ENCODE measurements at places on chromosomes 3 and 15.

DNA sequence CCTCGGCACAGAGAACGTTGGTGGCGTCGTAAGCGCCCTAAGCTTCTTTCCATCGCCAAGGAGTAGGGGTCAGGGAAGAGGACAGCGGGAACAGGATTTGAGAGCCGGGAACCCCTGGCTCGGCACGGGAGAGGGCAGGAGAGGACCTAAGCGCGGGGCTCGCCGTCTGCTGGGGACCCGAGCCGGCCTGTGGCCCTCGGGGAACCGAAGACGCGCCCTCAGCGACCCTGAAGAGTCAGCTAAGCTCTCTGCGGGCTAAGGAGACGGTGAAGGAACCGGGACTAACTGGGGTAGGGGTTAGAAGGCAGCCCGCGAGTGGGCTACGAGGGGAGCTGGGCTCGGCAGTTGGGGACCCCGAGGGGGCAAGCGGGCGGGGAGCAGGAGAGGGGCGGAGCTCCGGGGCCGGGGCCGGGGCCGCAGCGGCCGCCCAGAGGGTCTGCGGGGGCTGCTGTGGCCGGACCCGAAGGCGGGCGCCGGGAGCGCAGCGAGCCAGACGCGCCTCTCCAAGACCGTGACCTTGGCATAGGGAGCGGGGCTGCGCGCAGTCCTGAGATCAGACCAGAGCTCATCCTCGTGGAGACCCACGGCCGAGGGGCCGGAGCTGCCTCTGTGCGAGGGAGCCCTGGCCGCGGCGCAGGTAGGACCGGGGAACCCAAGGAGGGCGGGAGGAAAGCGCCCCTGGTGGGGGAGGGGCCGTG is 574 bp downstream of the CASR start:
- DNase-seq = no peak

GRCh38 chr3:35677797-35678196 is 38.5 kb downstream of the ARPP21 start:
- no peak for DNase-seq

DNA sequence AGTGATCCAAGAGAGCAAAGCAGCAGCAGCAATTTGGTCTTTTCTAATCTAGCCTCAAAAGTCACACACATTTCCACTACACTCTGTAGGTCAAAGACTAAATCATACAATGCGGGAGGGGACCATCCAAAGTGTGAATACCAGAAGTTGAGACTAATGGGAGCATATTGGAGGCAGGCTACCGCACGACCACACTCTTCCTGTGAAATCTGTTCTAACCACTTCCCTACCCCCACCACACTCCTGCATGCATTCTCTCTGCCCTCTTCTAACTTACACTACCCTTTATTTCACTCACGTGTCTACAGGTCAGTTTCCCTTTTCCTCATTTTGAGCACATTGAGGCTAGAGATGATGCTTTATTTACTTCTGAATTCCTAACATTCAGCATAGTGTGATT is 23.7 kb upstream of the PRTG start:
- no peak for DNase-seq

GRCh38 chr3:50078622-50079021 is 10.1 kb upstream of the RBM5 start:
- no peak for DNase-seq

DNA sequence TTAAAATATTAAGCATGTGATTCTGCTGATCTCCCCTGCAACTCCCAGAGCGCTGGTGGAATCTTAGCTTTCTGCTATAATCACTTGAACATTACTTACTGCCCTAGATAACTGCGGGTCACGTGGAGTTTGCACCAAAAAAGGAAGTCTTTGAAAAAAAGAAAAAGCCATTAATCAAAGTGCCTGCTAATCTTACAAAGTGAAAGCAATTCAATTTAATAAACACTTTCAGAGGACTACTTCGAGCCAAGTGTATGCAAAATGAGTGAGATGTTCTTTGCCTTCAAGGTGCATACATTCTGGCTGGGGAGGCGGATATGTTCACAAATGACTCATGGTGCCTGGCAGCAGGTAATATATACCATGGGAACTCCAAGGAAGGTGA is 109.9 kb upstream of the GAP43 start:
- no peak for DNase-seq

DNA sequence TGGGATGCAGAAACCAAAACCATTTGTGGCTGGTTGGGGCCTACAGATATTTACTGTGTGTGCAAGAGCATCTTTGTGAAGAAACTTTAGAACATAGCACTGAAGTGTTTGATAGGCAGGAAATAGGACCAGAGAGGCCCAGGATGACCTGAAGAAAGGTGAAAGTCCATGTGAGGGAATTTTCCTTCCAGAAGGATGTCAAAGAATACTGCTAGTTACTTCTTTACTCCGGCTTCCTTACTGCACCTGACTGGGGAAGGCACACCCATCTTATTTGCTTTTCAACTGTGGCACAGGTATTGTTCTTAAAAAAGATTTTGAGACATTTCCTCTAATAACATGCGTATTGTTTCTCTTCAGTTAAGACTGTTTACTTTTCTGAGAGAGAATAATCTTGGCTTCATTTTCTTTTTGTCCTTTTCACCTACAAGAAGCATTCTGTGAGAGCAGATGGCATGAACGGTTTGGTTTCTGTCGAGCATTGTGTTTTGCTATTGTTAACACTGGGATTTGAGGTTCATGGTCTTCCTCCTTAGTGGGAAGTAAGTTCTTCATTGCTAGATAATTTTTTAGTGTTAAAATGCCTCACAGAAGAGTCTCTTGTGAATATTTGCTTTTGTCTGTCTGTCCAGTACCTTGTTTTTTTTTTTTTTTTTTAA is 71.5 kb downstream of the SLCO3A1 start:
- no peak for DNase-seq

- no peak for DNase-seq
Observed at GRCh38 chr3:126100634-126101301, 16.8 kb upstream of the SLC41A3 start.

DNA sequence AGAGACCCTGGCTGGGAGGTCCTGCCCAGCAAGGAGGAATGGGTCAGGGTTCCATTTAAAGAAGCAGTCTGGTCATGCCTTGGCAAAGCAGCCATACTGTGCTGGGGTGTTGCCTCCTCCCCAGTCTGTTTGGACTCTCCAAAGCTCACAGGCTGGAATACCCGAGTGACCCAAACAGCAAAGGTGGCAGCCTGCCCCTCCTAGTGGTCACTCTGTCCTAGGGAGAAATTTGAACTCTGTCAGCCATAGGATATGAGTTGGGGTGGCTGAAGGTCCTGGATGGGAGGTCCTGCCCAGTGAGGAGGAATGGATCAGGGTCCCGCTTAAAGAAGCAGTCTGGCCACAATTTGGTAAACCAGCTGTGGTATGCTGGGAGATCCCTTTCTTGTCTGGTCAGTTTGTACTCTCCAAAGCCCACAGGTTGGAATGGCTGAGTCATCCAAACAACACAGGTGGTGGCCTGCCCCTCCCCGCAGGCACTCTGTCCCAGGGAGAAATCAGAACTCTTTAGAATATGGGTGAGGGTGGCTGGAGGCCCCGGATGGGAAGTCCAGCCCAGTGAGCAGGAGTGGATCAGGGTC is 45.0 kb downstream of the CCR1 start:
- DNase-seq = no peak

- no peak for DNase-seq
Observed at GRCh38 chr15:95454403-95455262, 875.9 kb upstream of the NR2F2 start.

- DNase-seq = no peak
Observed at GRCh38 chr3:197795200-197795599, 4.1 kb downstream of the LRCH3 start.

- no peak for DNase-seq
Observed at GRCh38 chr15:33150971-33151370, 43.5 kb downstream of the FMN1 start.

GRCh38 chr3:52062505-52062904 is 6.1 kb upstream of the DUSP7 start:
- no peak for DNase-seq

DNA sequence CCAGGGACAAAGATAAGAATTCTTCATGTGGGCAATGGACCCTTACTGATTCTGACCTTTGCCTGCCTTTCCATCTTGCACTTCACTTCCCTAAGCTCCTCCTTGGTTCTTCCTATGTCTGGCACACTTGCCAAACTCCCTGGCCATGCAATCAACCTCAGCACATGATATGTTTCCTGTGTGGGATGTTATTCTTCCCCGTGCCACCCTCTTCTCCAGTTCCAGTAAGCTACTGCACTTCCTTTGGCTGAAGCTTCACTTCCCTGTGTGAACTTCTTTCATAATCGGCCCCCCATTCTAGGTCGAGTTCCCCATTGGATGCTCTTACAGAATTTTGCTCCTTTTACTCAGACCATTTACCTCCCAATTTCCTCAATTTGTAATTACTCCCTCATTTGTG is 10.7 kb upstream of the TASOR start:
- no peak for DNase-seq

GRCh38 chr15:88834211-88834812 is 31.1 kb downstream of the ACAN start:
- DNase-seq = peak; percentile 28

- no peak for DNase-seq
Observed at GRCh38 chr3:101117980-101118379, 124.8 kb upstream of the ABI3BP start.

DNA sequence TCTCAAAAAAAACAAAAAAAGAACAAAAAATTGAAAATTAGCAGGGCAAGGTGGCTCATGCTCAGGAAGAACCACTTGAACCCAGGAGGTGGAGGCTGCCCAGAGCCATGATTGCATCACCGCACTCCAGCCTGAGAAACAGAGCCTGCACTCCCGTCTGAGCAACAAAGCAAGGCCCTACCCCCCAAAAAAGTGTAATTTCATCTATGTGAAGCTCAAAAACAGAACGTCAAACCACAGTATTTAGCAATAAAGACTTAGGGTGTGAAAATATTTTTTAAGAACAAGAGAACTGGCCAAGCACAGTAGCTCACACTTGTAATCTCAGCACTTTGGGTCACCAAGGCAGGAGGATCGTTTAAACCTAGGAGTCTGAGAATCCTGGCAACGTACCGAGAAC is 38.2 kb downstream of the STAG1 start:
- no peak for DNase-seq

DNA sequence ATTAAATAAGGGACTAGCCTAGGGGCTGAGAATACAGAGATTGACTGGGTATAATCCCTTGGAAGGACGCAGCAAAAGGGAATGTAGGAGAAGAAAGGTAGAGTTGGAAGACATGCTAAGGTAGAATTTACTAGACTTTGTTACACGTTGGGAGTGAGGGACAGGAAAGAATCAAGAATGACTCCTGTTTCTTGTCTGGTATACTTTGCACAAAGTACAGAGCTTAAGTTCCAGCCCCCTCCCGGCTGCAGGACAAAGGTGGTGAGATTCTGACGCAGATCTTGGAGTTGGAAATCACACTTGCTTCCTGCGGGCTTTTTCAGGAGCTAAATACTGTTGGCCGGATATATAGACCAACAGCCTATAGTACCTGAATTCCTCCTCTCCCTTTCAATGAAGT is 895 bp downstream of the HYKK start:
- DNase-seq = no peak

DNA sequence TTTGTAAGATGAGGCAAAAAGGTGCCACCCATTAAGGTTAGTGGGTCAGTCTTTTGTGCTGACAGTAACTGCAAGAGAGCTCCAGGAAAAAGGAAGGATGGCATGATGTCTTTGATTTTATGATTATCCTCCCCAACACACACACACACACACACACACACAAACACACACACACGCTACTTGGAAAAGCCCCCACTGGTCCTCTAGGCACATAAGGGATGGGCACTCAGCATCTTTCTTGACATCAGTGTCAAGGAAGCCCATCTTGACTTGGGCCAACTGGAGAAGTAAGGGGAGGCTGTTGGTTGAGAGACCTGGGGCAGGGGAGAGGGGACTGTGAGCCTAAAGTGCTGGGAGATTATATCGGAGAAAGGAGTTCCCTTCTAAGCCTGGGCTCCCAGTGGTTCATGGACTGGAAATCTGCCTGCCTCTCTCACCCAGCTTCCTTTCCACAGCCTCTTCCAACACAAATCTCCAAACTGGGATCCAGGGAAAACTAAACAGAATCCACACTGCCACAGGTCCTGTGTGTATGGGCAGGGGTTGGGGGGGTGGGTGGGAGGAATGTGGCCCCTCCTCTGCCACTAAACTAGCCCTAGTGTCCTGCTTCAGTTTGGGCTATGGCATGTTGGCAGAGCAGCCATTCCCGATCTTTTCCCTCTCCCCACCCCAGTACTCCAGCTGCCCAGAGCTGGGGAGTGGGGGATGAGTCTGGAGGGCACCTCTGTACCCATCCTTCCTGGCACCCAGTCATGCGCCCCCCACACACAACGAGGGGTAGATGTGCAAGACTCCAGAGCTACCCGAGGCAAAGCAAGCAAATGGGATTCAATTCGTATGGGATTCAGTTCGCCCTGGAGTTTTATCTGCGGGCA is 1.6 kb downstream of the AMOTL2 start:
- no peak for DNase-seq

DNA sequence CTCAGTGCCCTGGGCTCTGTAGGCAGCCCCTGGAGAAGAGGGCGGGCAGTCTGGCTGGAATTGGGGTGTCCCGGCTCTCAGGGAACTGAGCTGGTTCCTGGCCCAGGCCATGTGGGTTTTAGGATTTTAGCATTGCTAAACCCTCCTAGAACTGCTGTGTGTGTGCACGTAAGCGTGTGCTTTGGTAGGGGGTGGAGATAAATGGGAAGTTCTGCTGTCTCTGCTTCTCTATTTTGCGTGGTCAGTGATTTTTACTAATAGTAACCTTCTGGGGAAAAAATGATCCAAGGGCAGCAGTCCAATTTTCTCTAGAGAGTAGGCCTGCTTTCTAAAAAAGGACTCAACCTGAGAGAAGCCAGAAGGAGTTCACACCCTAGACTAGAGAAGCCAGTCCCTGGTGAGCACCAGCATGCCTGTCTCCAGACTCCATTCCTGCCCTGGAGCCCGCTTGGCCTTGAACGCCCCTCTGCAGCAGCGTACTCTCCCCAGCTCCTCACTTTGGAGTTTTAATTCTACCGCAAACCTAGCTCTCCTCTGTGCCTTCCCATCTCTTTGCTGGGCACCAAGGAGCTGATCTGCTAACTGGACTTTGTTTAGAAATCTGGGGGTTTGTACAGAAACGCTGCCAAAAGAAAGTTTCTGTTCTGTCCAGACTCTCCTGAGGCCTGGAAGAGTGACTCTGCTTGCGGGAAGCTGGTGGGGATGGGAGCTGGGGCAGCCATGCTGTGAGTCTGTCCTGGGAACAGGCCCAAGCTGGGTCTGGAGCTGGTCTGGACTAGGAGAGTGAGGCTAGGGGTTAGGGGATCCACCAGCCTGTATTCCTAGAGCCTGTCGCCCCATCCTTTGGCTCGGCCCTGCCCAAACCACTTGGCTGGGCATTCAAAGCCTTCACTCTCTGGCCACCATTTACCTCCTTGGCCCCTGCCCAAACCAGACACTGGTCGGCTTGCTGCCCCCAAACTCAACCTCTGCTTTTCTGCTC is 19.7 kb downstream of the CORO2B start:
- DNase-seq = no peak

- DNase-seq = no peak
Observed at GRCh38 chr15:57251308-57251707, 125.0 kb upstream of the CGNL1 start.

DNA sequence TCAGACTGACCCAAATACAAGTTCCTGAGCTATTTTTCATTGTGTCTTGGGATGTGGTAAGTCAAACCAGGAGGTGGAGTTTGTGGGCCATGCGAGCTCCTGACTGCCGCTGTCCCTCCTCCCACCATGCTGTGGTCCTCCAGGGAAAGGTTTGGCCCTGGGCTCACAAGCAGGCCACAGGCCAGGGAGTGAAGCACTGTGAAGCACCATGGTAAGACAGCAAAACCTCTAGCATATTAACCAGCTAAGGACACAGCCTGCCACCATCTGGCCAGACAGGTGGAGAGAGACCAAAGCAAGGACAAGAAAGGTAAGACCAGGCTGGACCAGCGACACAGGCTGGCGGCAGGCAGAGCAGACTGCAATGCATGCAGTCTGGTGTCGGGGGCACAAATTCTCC is 15.3 kb downstream of the RAB43 start:
- no peak for DNase-seq

GRCh38 chr3:177051411-177051810 is 145.9 kb downstream of the TBL1XR1 start:
- DNase-seq = no peak

Measured in activated CD4-positive, alpha-beta T cell treated with anti-CD3 and anti-CD28 coated beads, Interleukin-2, amount 50 U/mL, for 48 hours (primary cell).